ENCODE measurements at places on chromosomes 5 and 9. TPM values are rescaled to one million over a fixed set of nuclear protein-coding genes. Genes with fewer than 3 reads are reported as not detected.
A peak's percentile ranks its signal among the peaks of the same experiment; 100 is the strongest.

GRCh38 chr5:79263-79662 is 12.7 kb upstream of the PLEKHG4B start:
- DNase-seq, result no peak

DNA sequence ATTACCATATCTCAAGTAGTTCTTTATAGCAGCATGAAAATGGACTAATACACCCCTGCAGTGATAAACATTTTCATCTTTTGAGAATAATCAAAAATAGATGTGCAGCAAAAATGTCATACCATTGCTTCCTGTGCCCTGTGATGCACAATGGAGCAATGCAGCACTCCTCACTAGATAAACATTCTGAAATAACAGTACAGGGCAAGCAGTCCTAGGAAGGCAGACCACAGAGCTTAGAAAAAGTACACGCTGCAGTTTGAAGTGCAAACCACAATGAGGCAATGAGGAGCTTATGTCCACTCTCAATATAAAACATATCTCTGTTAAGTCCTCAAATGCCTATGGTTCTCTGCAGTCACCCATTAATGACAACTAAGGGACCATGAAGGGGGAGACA is 367.6 kb downstream of the PDE4D start:
- DNase-seq, result peak; percentile 93

GRCh38 chr9:110900917-110901316 is 137.4 kb downstream of the LPAR1 start:
- peak; percentile 49 for DNase-seq

- no peak for DNase-seq
These were observed 68.5 kb downstream of the TMC1 start for GRCh38 chr9:72589667-72590521.

DNA sequence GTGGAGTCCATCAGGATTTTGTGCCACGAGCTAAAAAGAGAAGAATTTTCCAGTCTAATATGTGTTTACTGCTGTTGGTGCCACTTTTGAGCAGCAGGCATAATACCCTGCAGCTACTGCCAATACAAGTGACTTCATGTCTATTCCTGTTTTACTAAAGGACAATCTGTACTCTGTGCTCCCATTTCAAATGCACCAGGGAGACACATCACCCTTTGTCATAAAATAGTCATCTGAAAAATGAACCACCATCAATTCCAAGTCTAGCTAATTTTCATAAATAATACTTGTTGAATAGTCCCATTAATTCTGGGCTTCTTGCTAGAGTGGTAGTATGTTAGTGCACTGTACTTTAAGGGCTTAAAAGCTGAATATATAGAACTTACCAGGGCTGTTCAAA is 8.9 kb upstream of the PKD2L2 start:
- peak; percentile 59 for DNase-seq

- DNase-seq, result peak; percentile 92
These were observed 513.1 kb downstream of the PDE4D start for GRCh38 chr5:59380350-59380951.

DNA sequence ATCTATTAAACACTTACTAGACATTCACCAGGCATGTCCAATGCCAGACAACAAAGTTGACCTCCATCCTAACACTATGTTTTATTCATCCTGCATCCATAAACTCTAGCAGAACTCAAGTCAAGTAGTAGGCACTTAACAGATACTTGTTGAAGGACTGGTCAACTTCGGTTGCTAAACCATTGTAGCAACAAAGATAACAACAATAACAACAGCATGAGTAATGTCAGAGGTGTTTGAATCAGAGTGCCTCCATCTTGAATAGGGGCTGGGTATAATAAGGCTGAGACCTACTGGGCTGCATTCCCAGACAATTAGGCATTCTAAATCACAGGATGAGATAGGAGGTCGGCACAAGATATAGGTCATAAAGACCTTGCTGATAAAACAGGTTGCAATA is 180.5 kb upstream of the ZNF462 start:
- DNase-seq, result no peak

GRCh38 chr5:89350684-89351083 is 467.7 kb upstream of the MEF2C start:
- DNase-seq, result no peak

GRCh38 chr9:108443741-108444140 is 412.0 kb downstream of the ACTL7B start:
- DNase-seq, result peak; percentile 87

STC2 gene
- 1,426 TPM for total RNA-seq

DMRTA1 gene
- total RNA-seq, result 2.4 TPM

PCDHGB5 gene
- 2.1 TPM for total RNA-seq

CAVIN4 gene
- 5.2 TPM for total RNA-seq

OLFML2A gene
- 6.2 TPM for total RNA-seq

STK32A gene
- not detected for total RNA-seq

All from LHCN-M2 (cell line).